ENCODE measurements at places on chromosomes 11 and 22. TPM values are rescaled to one million over a fixed set of nuclear protein-coding genes. Genes with fewer than 3 reads are reported as not detected.

C11orf91 gene
- total RNA-seq = not detected

HTR3B gene
- not detected for total RNA-seq

PNPLA3 gene
- 10.7 TPM for total RNA-seq

MYOD1 gene
- total RNA-seq = not detected

KDM4D gene
- 3.7 TPM for total RNA-seq

GRCh38 chr11:122888162-122888561, 5.6 kb downstream of the JHY start:
- DNase-seq = no peak

DNA sequence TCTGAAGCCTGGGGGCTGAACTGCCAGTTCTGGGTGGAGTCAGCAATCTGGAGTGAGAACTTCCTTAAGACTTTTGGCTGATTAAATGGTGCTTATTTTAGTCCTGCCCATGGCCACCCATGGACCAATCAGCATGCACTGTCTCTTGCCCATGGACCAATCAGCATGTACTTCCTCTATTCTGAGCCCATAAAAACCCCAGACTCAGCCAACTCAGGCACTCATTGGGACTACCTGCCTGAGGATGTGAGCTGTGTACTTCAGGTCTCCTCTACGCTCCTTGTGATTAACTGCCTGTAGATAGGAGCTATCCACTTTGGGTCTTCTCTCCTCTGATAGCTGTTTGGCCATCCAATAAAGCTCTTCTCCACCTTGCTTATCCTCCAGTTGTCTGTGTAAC, 342.3 kb upstream of the CCDC179 start:
- DNase-seq = no peak

DNA sequence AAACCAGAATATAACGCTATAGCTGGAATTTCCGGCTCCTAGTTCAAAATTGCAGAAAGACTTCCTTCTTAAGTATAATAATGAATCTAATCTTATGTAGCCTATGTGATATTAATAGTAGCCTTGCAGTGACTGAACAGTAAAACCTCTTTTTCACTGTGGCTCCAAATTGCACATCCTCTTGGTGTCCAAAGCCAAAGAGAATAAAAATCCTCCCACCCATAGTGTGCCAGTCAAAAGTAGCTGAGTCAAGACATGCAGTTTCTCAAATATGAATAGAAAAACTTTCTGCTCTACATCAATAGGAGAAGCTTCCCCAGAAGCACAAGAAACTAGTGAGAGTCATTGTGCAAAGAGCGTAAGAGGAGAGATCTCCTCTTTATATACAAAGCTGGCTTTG, 76.0 kb upstream of the PICALM start:
- DNase-seq = no peak

DNA sequence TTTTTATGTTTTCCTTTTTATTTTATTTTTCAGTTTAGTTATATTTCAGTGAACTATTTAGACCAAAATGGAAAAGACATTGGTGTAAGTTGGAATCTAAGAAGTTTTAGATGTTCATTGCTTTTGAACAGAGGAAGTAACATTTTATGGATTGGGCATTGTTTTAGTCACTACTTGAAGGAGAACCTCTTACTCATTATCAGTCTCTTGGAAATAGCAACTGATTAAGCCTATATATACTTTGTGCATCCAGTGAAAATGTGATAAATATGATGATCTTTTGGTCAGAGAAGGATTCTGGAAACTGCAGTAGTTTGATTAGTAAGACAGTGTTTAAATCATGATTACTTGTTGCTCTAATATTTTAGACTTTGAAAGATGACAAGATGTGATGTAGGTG, 14.4 kb downstream of the ARHGEF12 start:
- no peak for DNase-seq

DNA sequence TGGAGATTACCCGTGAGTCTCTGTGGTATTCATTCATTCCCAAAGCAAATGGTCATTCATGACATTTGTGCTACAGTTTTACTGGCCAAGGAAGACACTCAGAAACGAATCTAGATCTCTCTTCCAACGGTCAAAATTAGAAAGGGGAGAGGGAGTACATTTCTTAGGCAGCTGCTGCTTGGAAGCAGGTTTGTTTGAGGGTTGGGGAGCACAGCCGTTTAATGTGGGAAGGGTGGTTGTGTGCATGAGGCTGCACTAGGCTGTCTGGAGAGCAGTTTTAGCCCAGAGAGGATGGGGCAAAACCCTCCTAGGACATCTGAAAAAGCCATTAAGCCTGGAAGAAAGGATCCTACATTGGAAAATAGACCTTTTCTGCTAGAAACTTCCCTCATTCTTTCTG, 29.7 kb upstream of the TIMP3 start:
- DNase-seq = no peak

DNA sequence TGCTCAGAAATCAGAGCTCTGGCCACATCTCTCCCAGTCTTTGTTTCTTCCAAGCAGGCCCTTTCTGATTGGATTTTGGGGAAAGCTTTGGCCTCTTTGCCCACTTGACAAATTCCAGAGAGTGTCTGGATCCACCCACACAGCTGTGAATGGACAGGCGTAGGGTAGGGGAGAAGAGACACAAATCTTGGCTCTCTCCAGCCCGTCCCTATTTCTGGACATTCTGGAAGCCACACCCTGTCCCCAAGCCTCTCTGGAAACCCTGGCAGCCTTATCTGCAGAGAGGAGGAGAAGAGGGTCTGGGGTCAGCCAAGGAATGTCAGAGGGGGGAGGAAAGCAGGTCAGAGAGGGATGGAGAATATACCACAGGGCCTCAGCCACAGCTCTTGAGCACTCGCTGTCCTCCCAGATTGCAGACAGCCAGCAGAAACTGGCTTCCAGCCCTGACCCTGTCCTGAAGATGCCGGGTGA, 59.5 kb upstream of the WNT11 start:
- no peak for DNase-seq
